Left lobe of liver (tissue), 2 donors: ENCODE measurements at places on chromosomes 16 and 17. TPM values are rescaled to one million over a fixed set of nuclear protein-coding genes. Genes with fewer than 3 reads are reported as not detected.

GRCh38 chr17:10271106-10271562 lies 72.7 kb upstream of the GAS7 start:
- DNase-seq: no peak

GRCh38 chr17:34252095-34252443 lies 3.0 kb upstream of the CCL2 start:
- no peak for DNase-seq

- no peak for DNase-seq
These were observed 9.5 kb upstream of the RASD1 start for GRCh38 chr17:17505610-17506171.

GRCh38 chr16:29154676-29155121 lies 169.8 kb downstream of the LAT start:
- DNase-seq: no peak

- DNase-seq: no peak
These were observed 9.3 kb upstream of the METRNL start for GRCh38 chr17:83069931-83070742.

GRCh38 chr17:82332669-82333278 lies 792 bp downstream of the SECTM1 start:
- no peak for DNase-seq

DNA sequence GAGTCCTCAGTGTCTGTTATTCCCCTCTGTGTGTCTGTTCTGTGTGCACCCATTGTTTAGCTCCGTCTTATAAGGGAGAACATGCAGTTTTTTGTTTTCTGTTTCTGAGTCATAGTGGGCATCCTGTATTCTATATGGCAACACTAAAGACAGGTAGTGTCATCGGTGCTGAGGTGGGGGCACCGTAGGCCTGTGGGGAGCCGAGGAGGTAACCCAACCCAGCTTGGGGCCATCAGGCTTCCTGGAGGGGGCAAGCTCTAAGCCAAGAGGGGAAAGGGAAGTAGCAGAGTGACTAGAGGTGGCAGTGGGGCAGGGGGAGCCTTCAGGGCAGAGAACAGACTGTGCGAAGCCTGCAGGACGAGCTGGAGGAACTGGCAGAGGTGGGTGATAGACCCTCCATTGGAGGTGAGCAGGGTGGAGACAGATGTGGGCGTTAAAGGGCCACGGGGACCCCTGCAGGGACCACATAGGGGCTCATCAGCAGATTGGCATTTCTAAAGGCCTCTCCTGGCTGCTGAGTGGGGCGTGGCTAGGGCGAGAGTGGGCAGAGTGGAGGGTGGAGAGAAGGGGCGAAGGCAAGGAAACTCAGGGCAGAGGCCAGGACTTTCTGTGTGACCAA lies 36.5 kb downstream of the CPNE2 start:
- DNase-seq: no peak

GRCh38 chr17:44830359-44831288 lies 537 bp upstream of the GJC1 start:
- no peak for DNase-seq

GRCh38 chr16:12896562-12896961 lies 4.8 kb upstream of the SHISA9 start:
- no peak for DNase-seq

- DNase-seq: no peak
These were observed 537.9 kb upstream of the CDH11 start for GRCh38 chr16:65659758-65660157.

- DNase-seq: no peak
These were observed 11.6 kb upstream of the NTN1 start for GRCh38 chr17:9009737-9010136.

DNA sequence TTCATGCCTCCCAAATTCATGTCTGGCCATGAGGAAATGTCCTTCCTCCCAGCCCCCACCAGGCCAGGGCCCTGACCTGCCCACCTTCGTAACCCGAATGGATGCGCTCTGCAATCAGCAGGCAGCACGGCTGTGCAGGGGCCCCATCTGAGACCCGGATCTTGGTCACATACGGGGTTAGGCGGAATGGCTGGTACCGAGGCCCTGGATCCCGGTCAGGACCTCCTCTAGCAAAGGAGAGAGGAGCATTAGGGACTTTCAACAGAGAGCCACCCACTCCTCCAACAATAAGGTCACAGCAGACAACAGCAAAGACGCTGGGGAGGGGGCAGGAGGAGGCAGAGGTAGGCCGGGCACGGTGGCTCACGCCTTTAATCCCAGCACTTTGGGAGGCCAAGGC lies 3.6 kb downstream of the PER1 start:
- no peak for DNase-seq

GRCh38 chr17:58006560-58006923 lies 504 bp downstream of the SRSF1 start:
- DNase-seq: peak; percentile 73

- DNase-seq: no peak
These were observed 183.3 kb downstream of the CDH13 start for GRCh38 chr16:82810077-82810476.

DNA sequence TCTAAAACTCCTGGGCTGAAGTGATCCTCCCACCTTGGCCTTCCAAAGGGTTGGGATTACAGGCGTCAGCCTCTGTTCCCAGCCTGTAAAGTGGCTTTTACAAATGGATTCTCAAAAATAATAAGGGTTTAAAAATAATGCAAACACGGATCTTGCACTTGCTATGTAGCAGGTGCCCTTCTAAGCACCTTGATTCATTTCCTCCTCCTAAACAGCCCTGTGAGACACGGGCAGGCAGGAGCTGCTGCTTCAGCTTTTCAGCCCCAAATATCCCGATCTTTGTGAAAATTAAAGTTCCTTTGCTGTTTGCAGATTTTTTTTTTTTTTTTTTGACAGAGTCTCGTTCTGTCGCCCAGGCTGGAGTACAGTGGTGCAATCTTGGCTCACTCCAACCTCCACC lies 31.7 kb downstream of the NAGPA start:
- DNase-seq: no peak

- DNase-seq: no peak
These were observed 175.8 kb downstream of the NPIPB11 start for GRCh38 chr16:29230671-29231096.

- DNase-seq: no peak
These were observed 4.7 kb downstream of the LMF1 start for GRCh38 chr16:966035-966434.

DNA sequence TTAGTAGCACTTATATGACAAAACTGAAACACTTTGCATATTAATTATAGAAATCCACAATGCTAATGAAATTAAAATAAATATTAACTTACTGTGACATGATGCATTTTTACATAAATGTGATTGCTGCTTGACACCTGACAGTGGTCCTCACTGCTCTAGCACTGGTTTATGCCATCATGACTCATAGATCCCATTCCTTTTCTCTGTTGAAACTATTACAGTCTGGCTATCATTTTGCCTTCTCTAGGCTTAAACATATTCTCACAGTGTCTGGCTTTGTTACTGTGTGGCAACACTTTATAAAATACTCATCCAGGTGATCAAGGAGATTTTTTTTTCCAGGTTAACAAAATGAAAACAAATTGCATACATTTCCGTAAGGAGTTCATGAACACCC lies 108.0 kb downstream of the MRTFB start:
- DNase-seq: no peak

GRCh38 chr16:11053916-11054460 lies 109.6 kb downstream of the CLEC16A start:
- no peak for DNase-seq

GRCh38 chr17:57999496-58000017 lies 7.5 kb downstream of the SRSF1 start:
- DNase-seq: no peak

- no peak for DNase-seq
These were observed 45.3 kb downstream of the DDX19A start for GRCh38 chr16:70391881-70392481.

DNA sequence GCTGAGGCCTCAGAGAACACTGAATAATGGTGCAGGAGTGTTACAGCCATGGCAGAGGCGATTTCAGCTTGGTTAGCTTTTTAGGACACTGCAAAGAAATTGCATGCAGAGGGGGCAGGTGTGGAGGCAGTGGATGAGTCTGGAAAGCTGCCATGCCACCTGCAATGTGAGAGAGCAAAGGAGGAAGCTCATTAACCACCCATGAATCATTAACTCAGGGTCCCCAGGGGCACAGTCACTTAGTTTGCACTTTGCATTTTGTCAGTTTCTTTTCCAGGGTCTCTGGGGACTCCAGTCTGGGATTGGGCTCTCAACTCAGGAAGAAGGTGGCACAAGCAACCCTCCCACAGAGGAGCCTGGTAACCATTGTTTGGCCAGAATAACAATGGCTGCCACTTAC lies 132.9 kb downstream of the USP31 start:
- no peak for DNase-seq

DNA sequence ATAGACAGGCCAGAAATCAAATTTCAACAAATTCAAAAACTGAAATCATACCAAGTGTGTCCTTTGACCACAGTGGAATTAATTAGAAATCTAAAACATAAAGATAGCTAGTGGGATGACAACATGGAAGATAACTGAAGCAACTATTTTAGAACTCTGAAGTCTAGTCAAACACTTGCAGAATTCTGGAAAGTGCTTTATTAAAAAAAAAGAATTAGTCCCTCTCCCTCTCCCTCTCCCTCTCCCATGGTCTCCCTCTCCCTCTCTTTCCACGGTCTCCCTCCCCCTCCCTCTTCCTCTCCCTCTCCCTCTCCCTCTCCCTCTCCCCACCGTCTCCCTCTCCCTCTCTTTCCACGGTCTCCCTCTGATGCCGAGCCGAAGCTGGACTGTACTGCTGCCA lies 6.7 kb upstream of the OR4D1 start:
- no peak for DNase-seq

DNA sequence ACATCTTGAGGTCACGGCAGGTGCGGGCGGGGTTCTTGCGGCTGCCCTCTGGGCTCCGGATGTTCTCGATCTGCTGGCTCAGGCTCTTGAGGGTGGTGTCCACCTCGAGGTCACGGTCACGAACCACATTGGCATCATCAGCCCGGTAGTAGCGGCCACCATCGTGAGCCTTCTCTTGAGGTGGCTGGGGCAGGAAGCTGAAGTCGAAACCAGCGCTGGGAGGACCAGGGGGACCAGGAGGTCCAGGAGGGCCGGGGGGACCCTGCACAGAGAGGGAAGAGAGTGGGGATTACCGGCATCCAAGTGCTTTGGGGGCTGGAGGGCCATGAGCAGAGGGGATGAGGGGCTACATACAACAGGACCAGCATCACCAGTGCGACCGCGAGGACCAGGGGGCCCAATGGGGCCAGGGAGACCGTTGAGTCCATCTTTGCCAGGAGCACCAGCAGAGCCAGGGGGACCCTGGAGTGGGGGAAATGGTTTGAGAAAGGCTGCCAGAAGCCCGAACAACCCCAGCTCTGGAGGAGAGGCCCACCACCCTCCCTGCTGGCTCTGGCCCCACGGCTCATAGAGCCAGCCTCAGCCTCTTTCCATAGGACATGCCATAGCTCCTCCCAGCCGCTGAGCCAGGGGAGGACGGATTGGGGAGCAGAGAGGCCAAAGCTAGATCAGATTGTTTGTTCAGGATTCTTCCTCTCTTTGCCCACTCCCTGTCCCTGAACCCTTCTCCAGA lies 14.6 kb downstream of the COL1A1 start:
- DNase-seq: no peak

GRCh38 chr17:28370035-28370743 lies at the start of gene VTN:
VTN (minus strand) TSS chr17:28370307; CDS start chr17:28370203, 104 bp downstream.
- DNase-seq: peak; percentile 94

- no peak for DNase-seq
These were observed 43.6 kb downstream of the TOM1L2 start for GRCh38 chr17:17928398-17929287.

- DNase-seq: no peak
These were observed 86.3 kb upstream of the GOT2 start for GRCh38 chr16:58820411-58820810.

GRCh38 chr17:18176176-18176575 lies 7.5 kb upstream of the ALKBH5 start:
- no peak for DNase-seq

DNA sequence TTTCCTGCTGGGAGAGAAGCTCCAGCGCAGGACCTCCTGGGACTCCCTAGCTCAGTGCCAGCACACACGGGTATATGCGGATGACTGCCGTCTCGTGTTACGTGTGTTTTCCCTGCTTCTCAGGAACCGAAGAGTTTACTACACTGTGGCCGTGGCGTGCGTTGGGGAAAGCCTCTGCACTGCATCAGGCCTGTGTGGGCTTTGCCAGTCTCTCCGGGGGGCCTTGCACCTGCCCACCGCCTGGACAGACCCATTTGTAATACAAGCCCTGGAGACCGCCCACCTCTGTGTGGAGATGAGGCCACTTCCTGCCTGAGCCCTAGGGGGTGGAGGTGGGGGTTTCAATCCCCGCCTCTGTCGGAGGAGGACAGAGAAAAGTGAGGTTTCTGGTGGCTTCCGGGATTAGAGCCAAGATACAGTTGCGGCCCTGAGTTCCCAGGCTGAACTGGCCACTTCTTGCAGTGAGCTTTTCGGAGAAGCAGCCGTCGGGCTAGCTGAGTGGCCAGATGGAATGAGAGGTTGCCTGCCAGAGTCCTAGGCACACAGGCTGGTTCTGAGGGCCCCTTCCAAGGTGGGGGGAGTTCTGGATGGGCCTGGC lies 43.4 kb upstream of the GSE1 start:
- no peak for DNase-seq

DNA sequence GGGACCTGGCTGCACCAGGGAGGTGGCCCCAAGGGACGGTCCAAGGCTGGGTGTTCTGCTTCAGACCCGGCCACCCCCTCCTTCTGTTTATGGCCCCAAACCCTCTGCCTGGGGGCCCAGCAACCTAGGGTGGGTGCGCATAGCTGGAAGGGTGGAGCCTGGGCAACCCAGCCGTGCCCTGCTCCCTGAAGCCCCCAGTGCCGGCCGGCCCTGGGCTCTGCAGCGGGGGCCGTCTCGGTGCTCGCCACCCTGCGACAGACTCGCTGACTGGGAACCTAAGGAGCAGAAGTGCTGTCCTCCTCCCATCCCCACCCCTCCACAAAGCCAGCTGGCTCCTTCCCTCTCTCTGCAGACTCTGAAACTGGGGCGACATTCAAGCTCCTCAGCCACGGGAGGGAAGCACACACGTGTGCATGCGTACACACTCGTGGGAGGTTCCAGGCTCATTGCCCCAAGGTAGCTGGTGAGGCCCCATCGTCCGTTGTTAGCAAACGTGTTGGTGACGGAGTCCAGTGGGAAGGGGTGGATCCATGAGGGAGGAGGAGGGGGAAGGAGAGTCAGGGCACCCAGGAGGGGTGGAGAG lies 43.4 kb downstream of the ENGASE start:
- DNase-seq: no peak

FOXC2 gene
- 0.13 TPM for total RNA-seq

ARL5C gene
- total RNA-seq: not detected

HIGD1B gene
- not detected for total RNA-seq

ZACN gene
- total RNA-seq: not detected

GP1BA gene
- total RNA-seq: not detected

RARA gene
- 21.3 TPM for total RNA-seq

CRHR1 gene
- total RNA-seq: not detected

KCNJ12 gene
- total RNA-seq: 1.7 TPM

TNFRSF17 gene
- total RNA-seq: 0.55 TPM

XAF1 gene
- total RNA-seq: 27.2 TPM

CMTM1 gene
- total RNA-seq: 0.98 TPM

SDK2 gene
- total RNA-seq: 0.15 TPM

KRTAP4-4 gene
- not detected for total RNA-seq

SCARF1 gene
- total RNA-seq: 12.5 TPM

USP32 gene
- total RNA-seq: 25.9 TPM

TRIM47 gene
- 24.3 TPM for total RNA-seq

PMM2 gene
- 22.9 TPM for total RNA-seq

WNT9B gene
- not detected for total RNA-seq

CACNG3 gene
- total RNA-seq: not detected

SKAP1 gene
- total RNA-seq: 20.9 TPM

CCL13 gene
- total RNA-seq: not detected

OR3A3 gene
- not detected for total RNA-seq

PPP1R1B gene
- 0.60 TPM for total RNA-seq

CDC42EP4 gene
- 35.5 TPM for total RNA-seq

CRAMP1 gene
- 6.9 TPM for total RNA-seq

ATAD5 gene
- 0.45 TPM for total RNA-seq

TBC1D3G gene
- total RNA-seq: not detected
